Activated naive CD4-positive, alpha-beta T cell (primary cell): ENCODE measurements at places on chromosomes 1 and 21.

DNA sequence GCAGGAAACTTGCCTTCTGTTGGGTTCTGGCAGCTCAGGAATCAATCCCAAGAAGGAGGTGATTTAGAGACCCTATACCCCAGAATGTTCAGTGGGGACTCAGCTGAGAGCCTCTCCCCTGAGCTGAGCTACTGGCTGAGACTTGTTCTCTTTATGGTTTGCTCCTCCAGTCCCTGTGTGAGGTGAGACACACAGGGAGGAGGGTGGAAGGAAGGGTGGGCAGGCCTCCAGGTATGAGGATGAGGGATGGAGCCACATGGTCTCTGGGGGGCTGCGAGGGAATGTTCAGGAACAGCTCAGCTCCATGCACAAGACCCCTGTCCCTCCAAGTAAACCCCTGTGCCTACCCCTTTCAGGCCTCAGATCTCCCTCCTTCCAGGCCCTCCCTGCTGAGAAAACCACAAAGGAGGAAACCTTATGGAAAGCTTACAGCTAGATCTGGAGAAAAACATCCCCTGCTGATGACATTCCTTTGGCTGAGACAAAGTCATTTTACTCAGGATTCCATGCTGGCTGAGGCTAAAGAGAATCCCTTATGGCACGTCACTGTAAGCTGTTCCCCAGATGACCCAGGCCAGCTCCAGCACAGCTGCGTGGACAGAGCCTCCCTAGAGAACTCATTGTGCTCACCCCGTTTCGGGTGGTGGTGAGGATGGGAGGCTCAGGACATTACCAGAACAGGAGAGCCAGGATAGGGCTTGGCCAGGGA lies 91.5 kb upstream of the IPO9 start:
- no peak for DNase-seq

DNA sequence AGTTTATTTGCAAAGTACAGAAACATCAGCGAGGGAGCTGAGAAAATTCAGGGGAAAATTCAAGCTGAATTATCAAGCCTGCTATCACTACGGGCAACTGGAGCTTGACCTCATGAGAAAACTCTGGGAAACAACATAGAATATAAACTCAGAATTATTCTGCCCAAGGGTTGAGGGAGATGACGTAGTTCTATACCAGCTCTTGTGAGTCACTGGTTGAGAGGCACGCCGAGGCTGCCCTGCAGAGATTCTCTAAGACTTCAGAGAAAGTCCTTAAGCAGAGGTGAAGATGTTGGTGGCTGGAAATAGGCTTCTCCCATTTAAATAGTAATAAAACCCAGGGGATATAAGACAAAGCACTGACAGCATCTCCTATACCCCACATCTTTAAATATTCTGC lies 12.3 kb downstream of the SYDE2 start:
- no peak for DNase-seq

DNA sequence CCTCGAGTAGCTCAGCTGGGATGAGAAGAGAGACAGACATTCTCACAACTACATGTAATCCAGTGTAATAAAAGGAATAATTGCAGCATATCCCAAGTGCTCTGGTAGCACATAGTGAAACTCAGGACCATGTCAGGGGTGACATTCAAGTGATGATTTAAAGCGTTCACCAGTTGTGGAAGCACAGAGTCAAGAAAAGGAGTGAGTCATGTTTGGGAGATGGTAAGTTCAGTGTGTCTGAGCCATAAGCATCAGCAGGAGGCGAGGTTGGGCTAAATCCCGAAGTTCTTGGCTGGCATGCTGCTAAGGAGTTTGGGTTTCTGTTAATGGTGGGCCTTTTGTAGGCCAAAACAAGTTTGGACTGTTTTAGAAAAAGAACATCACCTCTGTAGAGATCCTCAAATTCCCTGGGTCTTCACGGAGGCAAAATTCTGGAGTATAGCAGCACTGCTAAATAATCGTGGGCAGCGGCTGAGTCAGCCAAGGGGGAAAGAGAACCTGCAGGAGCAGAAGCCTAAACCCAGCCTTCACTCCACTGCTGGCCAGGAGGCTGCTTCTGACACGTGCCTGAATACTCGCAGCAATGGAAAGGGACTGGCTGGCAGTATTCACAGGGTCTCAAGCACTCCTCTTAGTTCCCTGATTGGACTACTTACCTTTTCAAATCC lies 7.2 kb upstream of the NHLH1 start:
- no peak for DNase-seq

- DNase-seq, result no peak
These were observed 135.4 kb upstream of the TNR start for GRCh38 chr1:175878775-175879174.

DNA sequence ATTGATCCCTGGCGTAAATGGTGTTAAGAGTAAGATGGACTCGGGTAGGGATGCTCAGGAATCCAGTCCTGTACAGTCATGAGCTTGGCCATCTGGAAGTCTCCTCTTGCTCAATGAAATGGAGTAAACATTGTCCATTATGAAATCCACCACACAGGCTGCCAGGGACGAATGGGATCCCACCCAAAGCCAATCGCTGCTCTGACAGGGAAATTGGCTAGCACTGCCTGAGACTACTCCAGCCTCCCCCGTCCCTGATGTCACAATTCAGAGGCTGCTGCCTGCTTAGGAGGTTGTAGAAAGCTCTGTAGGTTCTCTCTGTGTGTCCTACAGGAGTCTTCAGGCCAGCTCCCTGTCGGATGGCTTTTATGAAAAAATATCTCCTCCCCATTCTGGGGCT lies at the start of gene HSD11B1:
HSD11B1 (plus strand) TSS at position 263 of the 400 bp plus-strand sequence; CDS start at position 360, 97 bp downstream.
- DNase-seq, result no peak

- DNase-seq, result no peak
These were observed 17.9 kb upstream of the H3-3A start for GRCh38 chr1:226044514-226045101.

- no peak for DNase-seq
These were observed 92.8 kb upstream of the CDC42BPA start for GRCh38 chr1:227411066-227411465.

GRCh38 chr1:28983509-28984310 lies 69.3 kb downstream of the EPB41 start:
- no peak for DNase-seq

DNA sequence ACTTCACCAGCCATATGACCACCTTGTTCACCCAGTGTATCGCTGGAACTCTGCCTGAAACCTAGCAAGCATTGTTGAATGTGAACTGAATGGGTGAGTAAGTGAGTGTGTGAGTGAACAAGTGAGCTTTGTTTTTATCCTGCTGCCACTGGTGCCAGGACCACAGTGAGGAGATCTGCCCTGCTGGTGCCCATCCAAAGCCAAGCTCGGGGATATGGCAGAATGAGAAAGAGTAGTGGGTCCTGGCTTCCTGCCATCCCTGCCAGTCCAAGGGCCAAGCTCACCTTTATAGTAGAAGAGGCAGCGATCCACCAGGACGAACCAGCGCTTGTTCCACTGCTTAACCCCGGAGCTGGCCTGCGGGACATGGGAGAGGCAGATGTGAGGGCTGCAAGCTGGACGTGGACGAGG lies 53.4 kb upstream of the GOLT1A start:
- DNase-seq, result no peak

DNA sequence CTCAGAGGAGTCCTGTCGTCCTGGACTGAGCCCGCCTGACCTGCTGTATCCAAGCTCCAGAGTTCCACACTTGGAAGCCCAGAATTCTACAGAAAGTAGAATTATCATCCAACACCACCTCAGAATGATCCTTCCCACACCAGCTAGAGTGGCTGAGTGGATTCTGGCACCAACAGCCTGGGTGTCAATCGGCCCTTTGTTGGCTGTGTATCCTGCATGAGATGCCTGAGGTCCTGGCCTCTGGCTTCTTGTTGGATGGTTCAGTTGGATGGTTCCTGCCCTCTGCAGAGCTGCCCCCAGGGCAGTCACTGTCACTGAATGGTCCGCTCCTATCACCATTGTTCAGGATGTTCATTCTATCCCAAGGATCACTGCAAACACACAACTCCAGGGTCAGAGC lies 49.8 kb downstream of the PGBD5 start:
- DNase-seq, result no peak

GRCh38 chr1:80447526-80447925 lies 1353.2 kb upstream of the ADGRL2 start:
- DNase-seq, result no peak

GRCh38 chr21:46068516-46069079 lies 29.3 kb upstream of the COL6A2 start:
- DNase-seq, result no peak

DNA sequence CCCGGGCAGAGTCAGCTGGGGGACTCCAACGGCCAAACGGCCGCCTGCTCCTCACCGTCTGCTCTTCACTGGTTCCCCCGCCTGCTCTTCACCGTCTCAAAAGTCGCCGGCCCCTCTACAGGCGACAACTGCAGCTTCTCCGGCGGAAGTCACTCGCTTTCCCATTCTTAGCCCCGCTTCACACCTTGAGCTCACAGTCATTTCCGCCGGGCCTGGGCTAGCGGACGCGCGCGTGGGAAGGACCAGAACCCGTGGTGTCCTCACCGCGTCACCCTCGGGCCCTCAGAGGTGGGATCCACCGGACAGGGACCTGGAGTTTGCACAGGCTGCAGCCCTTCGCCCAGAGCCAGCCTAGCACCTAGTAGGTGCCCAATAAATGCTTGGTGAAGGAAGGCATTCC lies 27.9 kb upstream of the HJV start:
- no peak for DNase-seq

DNA sequence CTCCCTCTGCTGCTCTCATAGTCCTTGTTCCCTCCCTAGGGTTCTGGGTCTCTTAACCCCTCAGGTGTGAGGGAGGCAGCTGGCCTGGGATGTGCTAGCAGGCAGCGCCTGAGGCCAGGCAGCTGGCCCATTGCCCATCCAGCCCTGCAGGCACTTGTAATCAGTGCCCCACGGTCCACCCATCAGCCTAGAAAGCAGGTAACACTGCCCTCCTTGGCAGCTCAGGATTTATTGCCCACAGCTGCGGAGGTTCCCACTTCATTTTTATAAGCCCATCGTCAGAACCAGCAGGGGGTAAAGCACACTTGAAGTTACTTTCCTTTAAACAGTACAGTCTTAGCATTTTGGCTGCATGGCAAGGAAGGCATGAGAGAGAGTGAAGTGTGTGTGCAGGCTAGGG lies 70.6 kb downstream of the TMEM53 start:
- DNase-seq, result no peak

DNA sequence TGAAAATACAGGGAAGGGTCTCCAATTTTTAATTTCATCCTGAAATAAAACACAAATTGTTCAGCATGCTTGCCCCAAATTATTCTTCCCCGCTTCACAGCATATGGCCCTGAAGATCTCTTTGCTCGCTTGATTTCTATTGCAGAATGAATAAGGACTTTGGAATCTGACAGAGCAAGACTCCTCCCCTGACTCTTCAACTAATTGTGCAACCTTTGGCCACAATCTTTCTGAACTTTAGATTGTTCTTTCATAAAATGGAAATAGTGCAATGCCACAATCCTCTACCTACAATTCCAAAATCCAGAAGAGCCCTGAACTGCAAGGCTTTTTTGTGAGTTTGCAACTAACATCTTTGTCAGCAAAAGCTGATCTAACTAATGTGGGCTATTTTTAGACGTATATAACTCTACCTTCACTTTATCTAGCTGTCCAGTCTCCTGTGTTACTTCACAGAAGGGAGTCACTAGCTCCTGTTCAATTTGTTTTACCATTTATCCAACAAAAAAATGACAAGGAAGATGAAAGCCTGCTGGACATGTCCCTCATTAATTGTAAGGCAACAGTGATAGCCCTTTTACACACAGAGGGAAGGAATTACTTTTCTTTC lies 13.4 kb downstream of the RNASEL start:
- no peak for DNase-seq

DNA sequence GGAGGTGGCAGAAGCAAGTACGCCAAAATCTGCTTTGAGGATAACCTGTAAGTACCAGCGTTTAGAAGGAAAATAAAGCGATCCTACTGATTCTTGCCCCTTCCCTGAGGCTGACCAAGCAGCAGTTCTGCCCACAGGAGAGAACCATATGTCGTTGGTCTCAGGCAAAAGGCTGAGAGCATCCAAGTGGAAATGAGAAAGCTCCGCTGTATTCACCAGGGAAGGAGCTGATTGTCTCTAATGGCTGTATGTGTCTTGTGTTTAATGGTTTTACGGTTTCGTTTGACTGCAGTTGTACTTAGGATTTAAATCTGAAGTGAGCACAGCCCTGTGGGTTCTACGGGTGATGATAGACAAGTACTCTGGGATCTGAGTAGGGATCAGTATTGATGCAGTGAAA lies 21.9 kb downstream of the FAM3B start:
- DNase-seq, result no peak

GRCh38 chr21:34065027-34065426 lies 8.4 kb upstream of the MRPS6 start:
- DNase-seq, result no peak

- DNase-seq, result no peak
These were observed 530.2 kb downstream of the PTPRC start for GRCh38 chr1:199168888-199169585.

GRCh38 chr1:160446945-160447600 lies 46.7 kb downstream of the VANGL2 start:
- no peak for DNase-seq

- no peak for DNase-seq
These were observed 65.2 kb downstream of the LRRC8C start for GRCh38 chr1:89698020-89698560.

DNA sequence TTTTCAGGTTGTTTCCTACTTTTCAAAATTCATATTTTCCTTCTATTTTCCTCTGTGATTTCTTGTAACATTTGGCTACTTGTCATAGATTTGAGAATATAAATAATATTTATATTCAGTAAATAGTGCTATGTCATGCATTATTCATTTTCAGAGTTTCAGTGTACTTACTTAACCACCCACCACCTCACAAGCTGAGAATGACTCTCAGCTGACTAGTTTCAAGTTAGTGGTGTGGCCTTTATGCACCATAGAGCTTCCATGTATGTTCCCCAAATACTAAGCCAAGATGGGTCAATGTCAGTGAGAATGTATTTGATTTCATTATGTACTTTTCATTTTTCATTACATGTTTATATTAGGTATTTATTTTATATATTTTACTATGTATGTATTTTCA lies 56.9 kb upstream of the RGS1 start:
- no peak for DNase-seq

DNA sequence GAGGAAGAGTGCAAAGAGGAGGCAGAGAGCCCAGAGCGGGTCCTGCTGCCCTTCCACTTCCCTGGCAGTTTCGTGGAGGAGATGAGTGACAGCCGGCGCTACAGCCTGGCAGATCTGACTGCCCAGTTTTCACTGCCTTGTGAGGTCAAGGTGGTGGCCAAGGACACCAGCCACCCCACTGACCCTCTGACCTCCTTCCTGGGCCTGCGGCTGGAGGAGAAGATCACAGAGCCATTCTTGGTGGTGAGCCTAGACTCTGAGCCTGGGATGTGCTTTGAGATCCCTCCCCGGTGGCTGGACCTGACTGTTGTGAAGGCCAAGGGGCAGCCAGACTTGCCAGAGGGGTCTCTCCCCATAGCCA lies 10.2 kb downstream of the THEMIS2 start:
- DNase-seq, result no peak

DNA sequence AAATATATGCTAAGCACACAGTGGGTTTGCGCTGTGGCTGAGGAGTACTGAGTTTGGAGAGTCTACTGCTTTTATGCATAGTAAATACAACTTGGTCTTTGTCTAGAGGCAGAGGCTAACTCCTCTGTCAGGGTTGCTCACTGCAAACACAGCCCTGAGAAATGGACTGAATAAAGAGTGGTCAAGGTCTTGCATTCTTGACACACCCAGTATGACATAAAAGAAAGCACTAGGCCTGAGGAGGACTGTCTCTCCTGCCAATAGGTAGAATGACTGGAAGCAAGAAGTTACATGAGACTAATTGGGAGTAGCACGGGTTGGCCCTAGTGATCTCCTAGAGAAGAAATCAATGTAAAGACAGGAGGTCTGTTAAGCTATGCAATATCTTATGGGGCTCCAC lies 367.2 kb upstream of the B3GALT2 start:
- no peak for DNase-seq
